Germinal center (tissue), 1 donor: ENCODE measurements at places on chromosomes 5 and 9.

GRCh38 chr5:139837711-139838380 is 42.2 kb downstream of the PSD2 start:
- no peak for DNase-seq

GRCh38 chr9:133738640-133739225 is 581 bp upstream of the SARDH start:
- no peak for DNase-seq

DNA sequence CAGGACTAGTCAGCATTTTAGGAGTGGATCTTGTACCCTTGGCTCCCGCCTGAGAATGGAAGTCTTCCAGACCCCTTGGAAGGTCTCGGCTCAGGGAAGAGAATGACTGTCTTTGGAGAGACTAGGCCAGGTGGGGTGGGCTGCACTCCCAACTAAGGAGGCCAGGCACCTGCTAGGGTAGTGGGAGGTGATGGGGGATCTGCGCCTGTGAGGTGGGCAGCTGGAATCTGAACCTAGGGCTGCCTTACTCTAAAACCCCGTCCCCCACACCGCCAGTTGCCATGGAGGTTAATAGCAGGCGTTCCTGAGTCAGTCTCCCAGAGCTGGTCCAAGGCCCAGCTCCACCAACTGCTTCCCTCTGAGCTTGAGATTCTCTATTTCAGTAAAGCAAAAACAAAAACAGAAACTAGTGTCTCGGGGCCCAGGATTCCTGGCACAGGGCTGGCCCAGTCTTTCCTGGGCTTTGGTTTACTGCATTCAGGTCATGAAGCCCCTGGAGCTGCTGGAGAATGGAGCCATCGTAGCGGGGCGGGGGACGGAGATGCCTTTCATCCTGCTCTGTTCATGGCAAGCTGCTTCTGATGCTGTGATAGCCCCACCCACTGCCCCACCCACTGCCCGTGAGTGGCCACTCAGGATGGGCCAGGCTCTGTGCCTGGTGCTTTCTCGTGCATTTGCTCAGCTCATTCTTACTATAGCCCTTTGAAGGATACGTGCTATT is 57.5 kb downstream of the DAB2IP start:
- no peak for DNase-seq

DNA sequence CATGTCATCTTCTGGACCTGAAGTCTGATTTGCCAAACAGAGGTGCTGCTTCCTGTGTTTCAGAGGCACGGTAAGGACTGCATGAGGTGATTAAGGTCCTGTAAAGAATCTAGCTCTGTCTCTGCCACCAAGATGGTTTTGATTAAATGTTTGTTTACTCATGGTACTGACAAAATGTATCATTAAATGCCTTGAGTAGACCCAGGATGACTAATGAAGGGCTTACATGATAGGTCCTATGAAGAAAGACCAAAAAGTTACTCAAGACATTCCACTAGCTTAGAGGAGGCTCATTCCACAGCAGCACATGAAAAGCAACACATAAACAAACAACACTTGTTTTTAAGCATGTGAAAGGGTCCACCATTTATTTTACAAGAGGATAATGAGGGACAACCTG is 100.9 kb downstream of the BOD1 start:
- no peak for DNase-seq

DNA sequence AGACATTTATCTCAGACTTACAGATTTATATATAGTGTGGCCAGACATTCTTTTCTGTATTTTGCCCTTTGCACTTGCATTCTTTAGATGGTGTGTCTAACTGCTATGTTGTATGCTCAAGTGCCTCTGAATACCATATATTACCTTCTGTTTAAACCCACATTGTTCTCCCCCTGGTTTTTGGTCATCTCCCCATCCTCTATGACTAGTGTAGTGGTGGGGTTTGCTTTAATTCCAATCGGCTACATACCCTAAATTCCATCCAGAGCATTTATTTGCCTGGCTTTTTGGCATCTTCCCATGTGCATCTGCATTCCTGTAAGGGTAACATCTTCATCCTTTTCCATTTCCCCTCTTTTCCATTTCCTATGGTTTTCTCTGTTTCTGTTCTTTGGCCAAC is 271.0 kb upstream of the SLC30A5 start:
- DNase-seq: no peak

DNA sequence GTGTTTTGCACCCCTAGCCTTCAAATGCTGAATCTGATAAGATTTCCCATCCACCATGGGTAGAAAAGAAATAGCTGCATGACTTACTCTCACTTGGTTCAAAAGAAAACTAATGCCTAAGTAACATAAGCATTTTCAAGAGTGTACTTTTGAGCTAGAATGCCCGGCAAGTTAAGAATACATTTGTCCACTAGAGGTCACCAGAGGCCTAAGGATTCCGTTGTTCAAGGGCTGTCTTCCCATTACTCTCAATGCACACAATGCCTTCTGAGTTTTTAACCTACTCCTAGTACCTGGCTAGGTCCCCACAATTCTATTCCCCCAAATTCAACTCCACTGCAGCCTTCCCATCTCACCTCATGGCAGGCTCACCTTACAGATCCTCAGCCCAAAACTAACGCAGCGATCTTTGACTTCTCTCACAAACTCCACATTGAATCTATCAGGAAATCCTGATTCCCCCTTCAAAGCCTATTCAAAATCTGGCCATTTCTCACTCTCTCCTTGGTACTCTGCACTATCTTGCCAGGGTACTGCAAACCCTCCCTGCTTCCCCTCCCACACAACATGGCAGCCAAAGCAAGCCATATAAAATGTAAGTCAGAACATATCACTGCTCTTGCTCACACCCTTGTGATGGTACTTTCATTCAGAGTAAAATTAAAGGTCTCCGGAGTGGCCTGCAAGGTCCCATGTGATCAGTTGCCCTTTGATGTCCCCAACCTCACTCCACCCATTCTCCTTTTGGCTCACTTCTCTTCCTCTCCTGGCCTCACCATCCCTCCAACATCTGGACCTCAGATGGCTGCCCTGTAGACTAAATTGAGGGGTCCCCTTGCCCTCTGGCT is 13.4 kb downstream of the OXCT1 start:
- DNase-seq: peak; percentile 59

DNA sequence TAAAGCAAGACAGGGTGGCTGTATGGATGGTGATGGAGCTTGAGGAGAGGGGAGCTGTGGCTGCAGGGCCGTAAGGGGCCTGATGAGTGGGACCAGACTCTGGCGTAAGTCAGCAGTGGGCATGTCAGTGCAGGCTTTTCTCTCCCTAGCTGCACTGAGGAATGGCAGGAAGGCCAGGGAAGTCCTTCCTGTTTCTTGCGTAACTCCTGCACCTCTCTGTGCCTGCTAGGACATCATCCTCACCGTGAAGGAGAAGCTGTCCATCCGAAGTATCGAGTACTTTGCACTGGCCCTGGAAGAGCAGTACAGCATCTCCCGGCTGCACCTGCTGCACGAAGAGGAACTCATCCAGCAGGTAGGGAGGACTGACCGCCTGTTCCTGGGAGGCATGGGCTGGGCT is 24.1 kb upstream of the TRMT10B start:
- no peak for DNase-seq
